Activated CD4-positive, alpha-beta T cell treated with anti-CD3 and anti-CD28 coated beads, Interleukin-2, amount 10 ng/mL, durations not matched to agents 24 days and 14 days (primary cell): ENCODE measurements at places on chromosomes 2 and 18. TPM values are rescaled to one million over a fixed set of nuclear protein-coding genes. Genes with fewer than 3 reads are reported as not detected.

DNA sequence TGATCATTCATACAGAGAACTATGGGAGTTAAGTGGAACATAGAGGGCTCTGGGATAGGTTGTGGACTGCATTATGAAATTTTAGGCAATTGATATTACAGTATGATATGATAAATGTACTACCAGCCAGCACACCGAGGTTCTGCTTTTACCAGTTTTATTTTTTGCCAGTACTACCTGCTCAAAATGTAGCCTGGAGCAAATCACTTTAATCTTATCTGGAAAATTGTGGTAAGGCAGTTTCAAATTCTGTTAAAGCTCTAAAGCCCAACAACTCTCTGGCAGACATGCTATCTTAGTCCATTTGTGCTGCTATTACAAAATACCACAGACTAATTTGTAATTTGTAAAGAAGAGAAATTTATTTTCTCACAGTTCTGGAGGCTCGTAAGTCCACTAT lies 474.9 kb upstream of the CWC22 start:
- DNase-seq, result no peak

- no peak for DNase-seq
These were observed 32.6 kb upstream of the CABLES1 start for GRCh38 chr18:23102493-23103261.

The RGPD3 gene
- total RNA-seq, result 0.21 TPM in 2 replicates

DNA sequence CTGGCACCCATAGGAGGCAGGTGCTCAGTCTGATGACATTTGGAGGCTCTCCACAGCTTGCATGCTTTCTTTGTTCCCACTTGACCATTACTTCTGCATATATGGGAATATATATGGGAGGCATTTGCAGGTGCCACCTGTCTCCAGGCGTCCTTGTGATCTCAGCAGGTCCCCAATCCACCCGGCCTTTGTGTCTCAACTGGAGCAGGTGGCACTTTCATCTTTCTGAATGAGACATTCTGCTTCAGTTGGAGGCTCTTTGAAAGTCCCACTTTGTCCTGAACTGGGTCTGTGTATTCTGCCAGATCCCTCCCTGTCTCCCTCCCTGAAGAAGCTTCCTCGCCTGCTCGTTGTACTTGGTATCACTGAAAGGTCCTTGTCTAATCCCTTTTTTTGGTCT lies 318.1 kb upstream of the EPAS1 start:
- DNase-seq, result no peak

- DNase-seq, result no peak
These were observed 109.1 kb downstream of the RTP5 start for GRCh38 chr2:241978670-241979069.

DNA sequence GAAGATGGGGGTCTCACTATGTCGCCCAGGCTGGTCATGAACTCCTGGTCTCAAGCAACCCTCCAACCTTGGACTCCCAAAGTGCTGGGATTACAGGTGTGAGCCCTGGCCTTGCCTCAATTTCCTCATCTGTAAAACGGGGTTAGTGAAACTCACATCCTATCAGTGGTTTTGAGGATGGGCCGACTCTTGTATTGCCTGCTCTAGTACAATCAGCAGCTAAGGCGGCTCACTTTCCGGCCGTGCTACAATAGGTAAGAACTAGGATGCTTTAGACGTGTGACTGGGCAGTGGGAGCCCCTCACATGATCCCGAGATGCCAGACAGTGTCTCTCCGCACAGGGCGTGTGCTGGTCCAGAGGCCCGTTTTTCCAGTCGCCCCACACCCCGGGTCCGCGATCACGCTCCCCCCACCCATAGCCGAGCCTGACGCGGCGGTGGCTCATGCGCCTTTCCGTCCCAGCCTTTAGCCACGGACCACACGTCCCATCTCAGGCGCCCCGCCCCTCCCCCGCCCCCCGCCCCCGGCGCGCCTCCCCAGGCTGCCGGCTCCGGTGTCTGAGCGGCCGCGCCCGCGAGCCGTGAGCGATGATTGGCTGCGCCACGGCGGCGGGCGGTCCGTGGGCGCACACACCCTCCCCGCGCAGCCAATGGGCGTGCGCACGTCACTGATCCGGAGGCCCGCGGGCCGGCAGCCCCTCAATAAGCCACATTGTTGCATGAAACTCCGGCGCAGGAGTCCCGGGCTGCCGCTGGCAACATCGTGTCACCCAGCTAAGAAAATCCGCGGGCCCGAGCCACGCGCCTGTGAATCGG lies at the start of gene HK2:
TSS of gene HK2 (plus strand) at position 710 of the 816 bp plus-strand sequence. CDS start 454 bp downstream, outside the sequence.
- DNase-seq, result peak; percentile 96

DNA sequence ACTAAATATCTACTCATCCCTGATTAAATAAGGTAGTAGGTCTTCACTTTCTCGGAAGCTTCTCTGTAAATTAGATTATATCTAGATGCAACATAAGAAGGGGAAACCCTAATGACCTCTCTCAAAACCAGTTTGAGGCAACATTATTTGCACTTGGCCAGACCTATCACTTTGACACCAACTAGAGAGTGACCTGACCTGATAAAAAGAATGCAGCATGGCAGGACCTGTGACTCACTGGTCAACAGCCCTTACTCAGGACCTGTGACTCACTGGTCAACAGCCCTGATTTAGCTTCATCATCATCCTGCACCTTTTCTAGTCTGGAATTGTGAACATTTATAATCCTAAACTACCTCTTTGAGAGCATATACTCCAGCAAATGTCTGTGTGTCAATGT lies 1957.7 kb upstream of the CELF4 start:
- no peak for DNase-seq

GRCh38 chr18:61471942-61472341 lies 138.7 kb downstream of the CDH20 start:
- DNase-seq, result no peak

The SNTG2 gene
- total RNA-seq, result 0.14 TPM in 1 of 2 replicates, not detected in the other
